ENCODE measurements at places on chromosomes 6 and 20.

DNA sequence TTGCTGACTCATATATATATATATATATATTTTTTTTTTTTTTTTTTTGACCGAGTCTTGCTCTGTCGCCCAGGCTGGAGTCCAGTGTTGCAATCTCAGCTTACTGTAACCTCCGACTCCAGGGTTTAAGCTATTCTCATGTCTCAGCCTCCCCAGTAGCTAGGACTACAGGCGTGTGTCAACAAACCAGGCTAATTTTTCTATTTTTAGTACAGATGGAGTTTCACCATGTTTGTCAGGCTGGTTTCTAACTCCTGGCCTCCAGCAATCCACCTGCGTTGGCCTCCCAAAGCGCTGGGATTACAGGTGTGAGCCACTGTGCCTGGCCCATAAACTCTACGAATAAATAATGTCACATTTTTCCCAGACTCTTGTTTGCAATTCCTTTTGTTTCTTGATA lies 4.8 kb downstream of the LRP11 start:
- DNase-seq = no peak

GRCh38 chr6:138493413-138493812 lies 5.9 kb downstream of the NHSL1 start:
- peak; percentile 83 for DNase-seq

- no peak for DNase-seq
Measured at GRCh38 chr20:24743641-24744040, 205.4 kb upstream of the CST7 start.

DNA sequence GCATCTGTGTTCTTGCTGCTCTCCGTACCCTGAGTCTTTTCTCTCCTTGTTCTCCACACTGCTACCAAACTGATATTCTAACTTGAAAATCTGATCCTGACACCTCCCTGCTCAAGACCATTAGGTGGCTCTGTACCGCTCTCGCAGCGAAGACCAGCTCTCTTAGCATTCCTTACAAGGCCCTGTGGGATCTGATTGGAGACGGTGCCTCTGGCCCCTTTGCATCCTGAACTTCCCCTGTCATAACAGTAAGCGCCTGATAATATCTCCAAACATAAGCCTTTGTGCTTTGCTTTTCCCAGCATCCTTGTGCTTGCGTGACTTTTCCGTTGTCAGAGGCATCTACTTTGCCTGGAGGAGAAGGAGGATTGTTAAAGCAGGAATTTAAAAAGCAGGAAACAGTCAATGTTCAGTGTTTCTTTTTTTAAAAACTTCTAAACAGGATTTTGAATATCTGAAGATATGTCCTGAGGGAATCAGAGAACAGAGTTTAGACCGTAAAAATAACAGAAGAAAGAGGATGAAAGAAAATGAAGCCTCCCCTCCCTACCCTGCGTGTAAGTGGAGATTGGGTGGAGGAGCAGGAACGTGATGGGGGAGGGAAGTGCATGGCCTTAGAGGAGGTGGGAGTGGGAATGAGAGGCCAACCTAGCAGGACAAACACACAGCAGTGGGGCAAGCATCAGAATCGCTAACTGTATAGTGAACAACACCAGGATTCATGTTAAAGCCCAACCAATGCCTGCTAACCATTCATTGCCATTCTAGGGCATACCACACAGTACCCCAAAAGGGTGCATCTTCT lies 89.2 kb upstream of the STMND1 start:
- DNase-seq = no peak

DNA sequence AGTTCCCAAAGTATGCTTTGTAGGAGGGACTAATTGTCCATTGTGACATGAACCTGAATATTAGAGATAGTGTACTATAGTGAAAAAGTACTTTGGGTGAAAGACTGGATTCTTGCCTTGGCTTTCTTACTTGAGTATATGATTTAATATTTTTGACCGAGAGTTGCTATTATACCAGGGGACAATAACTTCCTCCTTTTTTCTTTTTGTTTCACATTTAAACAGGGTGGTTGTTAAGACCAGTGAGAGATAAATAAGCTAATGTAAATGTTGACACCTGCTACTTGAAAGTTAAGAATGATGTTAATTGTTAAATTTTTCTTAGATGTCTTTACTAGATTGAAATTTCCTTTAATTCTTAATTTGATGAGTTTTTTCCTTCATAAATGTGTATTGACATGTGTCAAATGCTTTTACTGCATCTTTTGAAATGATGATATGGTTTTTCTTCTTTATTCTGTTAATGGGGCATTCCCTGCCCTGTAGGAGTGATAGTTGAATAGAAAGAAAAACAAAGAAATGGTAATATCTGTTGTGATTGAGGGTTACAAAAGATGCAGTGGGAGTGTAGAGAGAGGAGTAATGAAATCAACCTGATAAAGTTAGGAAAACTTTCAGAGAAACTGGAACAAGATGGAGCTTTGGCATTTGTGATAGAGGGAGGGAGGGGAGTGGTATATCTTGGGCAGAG lies 48.4 kb downstream of the ZFAND3 start:
- no peak for DNase-seq

GRCh38 chr20:33554914-33555420 lies 65.1 kb downstream of the CBFA2T2 start:
- peak; percentile 99 for DNase-seq

- no peak for DNase-seq
Measured at GRCh38 chr20:327186-328026, 2.1 kb downstream of the SOX12 start.

GRCh38 chr6:87869064-87869905 lies 167.3 kb upstream of the AKIRIN2 start:
- DNase-seq = no peak

DNA sequence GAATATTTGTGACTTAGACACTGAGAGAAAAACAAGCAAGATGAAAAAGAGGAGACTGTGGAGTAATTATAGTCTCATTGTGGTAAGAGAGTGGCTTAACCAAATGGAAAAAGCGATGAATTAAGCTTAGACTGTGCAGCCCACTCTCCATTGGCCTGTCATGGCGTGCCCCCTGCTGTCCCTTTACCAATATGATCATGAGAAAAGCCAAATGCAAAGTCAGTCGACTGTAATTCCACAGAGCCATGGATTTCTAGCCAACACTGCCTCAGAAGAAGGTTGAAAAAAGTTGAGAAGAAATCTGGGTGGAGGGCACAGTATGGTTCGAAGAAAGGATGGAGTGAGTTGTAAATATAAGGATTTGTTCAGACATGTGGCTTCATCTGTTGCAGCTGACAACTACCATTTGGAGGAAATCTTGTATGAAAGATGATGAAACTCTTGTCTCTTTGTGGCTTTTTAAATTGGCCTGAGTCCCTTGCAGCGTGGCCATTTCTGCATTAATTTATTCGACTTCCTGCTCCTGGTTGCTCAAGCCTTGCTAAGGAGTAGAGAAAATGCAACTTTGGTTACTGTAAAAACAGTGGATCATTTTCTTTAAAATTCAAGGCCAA lies 251.4 kb downstream of the DOK5 start:
- no peak for DNase-seq

DNA sequence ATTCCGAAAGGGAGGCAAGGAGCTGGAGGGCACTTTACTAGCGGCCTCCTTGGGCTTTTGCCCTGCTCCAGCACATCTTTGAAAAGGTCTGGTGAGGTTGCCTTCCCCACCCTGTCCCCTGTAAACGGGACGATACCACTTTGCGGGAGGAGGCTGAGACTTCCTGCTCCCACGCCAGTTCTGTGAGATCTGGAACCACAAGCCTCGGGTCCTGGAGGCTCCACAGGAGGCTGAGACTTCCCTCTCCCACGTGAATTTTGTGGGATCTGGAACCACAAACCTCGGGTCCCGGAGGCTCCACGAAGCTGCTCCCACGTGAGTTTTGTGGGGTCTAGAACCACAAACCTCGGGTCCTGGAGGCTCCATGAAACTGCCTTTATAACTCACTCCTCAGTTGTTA lies 209.3 kb downstream of the DLL1 start:
- no peak for DNase-seq

GRCh38 chr6:122400462-122401089 lies 1.1 kb downstream of the HSF2 start:
- DNase-seq = no peak

- no peak for DNase-seq
Measured at GRCh38 chr6:107083921-107084320, 31.4 kb downstream of the BEND3 start.
